ENCODE measurements at places on chromosomes 2 and 18. TPM values are rescaled to one million over a fixed set of nuclear protein-coding genes. Genes with fewer than 3 reads are reported as not detected.

Gene DTNA
- 3.0 TPM for total RNA-seq

Gene RESP18
- not detected for total RNA-seq

Gene THSD7B
- 0.34 TPM for total RNA-seq

Gene GRP
- total RNA-seq: not detected

Gene SMAD2
- total RNA-seq: 70.1 TPM

Gene FSHR
- total RNA-seq: not detected

Gene SLC16A14
- total RNA-seq: 18.2 TPM

Gene C2orf49
- total RNA-seq: 33.6 TPM

Gene ABCG5
- total RNA-seq: not detected

Gene KRTCAP3
- 40.9 TPM for total RNA-seq

Gene ZBTB14
- 11.0 TPM for total RNA-seq

Gene AKAIN1
- total RNA-seq: not detected

Gene SEPTIN10
- 100 TPM for total RNA-seq

Gene TEKT4
- not detected for total RNA-seq

Gene SCN9A
- total RNA-seq: 4.0 TPM

Gene SP110
- 23.4 TPM for total RNA-seq
